Central memory CD8-positive, alpha-beta T cell (primary cell): ENCODE measurements at places on chromosomes 7 and 10.

DNA sequence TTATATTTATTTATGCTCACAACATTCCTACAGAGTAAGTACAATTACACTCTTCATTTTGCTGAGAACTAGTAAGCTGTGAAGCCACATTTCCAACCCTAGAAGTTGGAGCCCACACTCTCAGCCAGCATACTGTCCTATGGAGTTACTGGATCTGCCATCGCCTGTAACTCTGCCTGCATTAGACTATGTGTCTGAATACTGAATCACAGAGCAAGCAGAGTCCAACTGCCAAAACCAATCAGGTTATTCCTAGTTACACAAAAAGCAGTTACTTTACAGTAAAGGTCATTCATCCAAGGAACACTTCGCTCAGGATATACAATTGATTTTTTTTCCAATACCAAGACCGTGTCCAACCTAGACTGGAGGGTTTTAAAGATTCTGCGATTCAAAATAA, 21.5 kb downstream of the CTAGE6 start:
- DNase-seq, result no peak

GRCh38 chr7:24703296-24703695, 54.0 kb downstream of the GSDME start:
- no peak for DNase-seq

DNA sequence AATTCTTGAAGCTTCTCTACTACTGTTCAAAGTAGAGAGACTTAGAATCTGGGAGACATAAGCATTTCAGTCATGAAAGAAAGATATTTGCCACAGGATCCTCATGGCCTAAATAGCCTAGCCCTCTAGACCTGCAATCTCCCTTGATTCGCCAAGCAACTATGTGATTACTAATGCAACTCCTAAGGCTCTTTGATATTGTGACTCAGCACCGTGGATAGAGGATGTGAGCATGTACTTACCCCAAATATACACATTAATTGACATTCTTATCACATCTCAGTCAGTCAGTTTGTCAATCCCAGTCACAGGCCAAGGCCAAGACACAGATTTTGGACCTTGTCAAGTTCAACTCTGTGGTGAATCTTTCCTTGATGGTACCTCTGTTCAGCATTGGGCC, 42.6 kb downstream of the GPR37 start:
- no peak for DNase-seq

DNA sequence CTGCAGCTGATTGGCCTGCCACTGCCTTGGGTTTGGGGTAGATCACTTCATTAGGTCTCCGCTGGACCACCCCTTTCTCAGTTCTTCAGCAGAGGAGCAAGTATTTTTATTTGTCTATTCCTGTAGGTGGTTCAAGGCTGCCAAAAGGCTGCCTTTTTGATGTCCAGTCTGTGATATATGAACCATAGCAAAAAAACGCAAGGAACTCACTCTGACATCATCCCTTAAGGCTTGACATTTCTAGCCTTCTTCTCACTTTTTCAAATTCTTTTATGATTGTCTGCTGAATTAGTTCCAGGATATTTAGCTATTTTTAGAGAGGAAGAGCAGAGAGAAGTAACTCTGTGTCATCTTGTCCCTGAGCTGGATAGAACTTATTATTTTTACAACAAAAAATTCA, 269.2 kb downstream of the BAMBI start:
- no peak for DNase-seq

- no peak for DNase-seq
Observed at GRCh38 chr10:816091-816477, 115.4 kb downstream of the LARP4B start.

- no peak for DNase-seq
Observed at GRCh38 chr10:70733051-70733450, 52.1 kb downstream of the TBATA start.

DNA sequence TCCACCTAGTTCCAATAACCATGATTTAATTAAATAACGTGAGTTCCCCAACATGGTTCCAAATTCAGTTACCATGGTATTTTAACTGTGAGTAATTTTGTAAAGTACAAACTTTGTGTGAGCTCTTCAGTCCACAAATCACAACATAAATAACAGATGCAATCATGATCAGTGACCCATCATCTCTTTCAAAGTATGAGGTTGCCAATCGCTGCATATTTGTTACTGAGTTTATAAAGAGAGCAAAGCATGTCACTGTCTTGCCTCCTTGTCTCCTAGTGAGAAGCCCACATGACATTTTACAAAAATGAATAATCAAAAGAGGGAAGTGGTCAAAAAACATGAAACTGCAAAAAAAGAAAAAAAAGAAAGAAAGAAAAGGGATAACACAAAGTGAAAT, 69.1 kb upstream of the PDSS1 start:
- DNase-seq, result no peak

GRCh38 chr7:159175792-159176191, 31.1 kb upstream of the VIPR2 start:
- DNase-seq, result no peak

DNA sequence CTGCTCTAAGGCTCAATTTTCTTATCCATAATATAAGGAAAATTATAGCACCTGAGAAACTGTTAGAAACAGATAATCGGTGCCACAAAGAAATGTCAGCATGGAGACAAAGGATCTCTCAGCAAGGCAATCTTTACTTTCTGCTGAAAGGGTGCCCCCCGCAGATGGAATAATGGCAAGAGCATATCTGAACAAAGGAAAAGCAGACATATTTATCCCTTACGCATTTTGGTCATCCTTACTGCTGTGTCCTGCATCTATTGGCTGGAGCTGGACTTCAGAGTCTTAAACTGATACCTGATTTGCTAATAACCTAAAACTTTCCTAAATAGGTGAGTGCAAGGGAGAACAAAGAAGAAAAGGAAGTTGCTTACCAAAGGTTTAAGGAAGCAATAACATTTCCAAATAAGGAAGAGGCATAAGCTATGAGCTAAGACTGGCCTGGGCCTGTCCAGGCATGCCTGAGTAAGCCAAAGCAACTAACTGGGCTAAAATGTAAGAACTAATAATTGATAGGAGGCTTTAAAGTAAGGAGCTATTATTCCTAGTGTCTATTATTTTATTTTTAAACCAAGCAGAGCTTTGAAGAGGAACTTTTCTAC, 39.6 kb upstream of the ELMO1 start:
- no peak for DNase-seq
